M059J (cell line): ENCODE measurements at places on chromosomes 2 and 18.
A peak's percentile ranks its signal among the peaks of the same experiment; 100 is the strongest.

GRCh38 chr18:63788447-63789096 is 13.4 kb downstream of the SERPINB7 start:
- DNase-seq, result peak; percentile 96

DNA sequence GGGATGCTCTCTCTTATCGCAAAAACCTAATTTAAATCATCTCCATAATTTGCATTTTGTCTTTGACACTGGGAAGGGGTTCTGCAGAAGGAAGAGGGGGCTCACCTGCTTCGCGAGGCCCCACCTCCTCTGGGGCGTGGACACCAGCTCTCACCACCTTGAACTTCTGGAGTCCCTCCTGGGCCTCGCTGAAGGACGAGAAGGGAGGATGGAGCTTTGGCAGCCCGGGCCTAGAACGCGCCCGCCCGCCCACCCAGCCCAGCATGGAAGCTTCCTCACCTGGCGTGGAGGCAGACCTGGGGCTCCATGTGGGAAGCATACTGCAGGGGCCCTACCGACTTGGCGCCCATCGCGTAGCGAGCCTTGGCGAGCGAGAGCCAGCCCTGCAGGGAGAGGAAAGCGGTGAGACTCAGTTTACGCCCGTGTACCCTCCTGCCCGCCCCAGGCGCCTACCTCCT is 1.1 kb upstream of the IMP4 start:
- DNase-seq, result no peak

DNA sequence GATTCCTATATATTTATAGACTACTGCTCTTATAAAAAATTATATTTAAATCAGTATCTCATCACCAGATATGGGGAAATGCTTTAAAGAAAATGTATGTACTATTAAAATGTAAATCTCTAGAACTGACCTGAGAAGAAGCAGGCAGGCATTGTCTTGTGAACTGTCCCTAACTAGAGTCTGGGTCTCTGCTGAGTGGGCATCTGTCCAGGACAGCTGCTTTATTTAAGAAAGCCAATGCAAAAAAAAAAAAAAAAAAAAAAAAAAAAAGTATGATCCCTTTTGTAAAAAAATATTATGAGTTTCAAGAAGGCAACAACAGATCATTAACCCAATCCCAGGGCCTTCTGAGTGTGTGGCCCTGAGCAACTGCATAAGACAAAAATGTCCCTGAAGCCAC is 66.0 kb downstream of the PAX3 start:
- no peak for DNase-seq

GRCh38 chr2:208999911-209000310 is 423.9 kb upstream of the MAP2 start:
- DNase-seq, result no peak

DNA sequence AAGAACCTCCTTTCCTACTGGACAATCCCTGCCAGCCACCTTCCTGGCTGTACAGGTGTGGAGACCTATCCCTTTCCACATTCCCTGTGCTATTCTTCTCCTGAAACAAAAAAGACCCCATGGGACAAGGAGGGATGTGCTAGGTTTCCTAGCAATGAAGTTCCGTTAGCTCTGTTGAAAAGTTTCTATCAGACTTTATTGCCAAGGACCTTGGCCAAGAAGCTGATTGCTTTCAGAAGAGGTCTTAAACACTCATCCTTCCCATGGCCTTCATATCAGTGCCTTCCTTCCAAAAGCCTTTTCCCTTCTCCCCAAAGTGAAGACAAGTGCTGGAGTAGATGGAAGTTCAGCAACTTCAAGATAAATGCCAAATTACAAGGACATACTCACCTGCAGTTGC is 194.8 kb downstream of the AGPS start:
- DNase-seq, result no peak

GRCh38 chr2:129751409-129751808 is 228.1 kb upstream of the RAB6C start:
- no peak for DNase-seq

DNA sequence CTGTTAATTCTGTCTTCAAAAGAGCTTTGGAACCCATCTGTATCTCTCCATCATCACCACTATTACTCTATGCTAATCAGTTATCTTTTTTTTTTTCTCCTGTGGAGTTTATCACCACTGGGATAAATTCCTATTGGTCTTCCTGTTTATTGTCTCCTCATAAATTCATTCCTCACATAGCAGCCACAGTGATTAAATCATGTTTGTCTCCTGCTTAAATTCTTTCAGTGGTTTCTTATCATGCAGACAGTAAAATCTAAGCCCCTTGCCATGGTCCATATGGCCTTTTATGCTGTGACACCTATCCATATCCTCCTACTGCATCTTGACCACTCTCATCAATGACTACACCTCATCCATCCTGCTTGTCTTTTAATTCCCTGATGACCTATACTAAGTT is 239.8 kb upstream of the ZEB2 start:
- DNase-seq, result peak; percentile 19

- peak; percentile 52 for DNase-seq
These were observed 110.9 kb downstream of the STK39 start for GRCh38 chr2:168136392-168136977.

- no peak for DNase-seq
These were observed 580.5 kb upstream of the NRXN1 start for GRCh38 chr2:51612387-51612786.

- no peak for DNase-seq
These were observed 250.0 kb downstream of the TCF4 start for GRCh38 chr18:55337908-55338521.

- DNase-seq, result no peak
These were observed 9.3 kb upstream of the NARS1 start for GRCh38 chr18:57630754-57631595.

GRCh38 chr18:45728336-45729010 is 4.5 kb downstream of the SLC14A1 start:
- DNase-seq, result peak; percentile 17

DNA sequence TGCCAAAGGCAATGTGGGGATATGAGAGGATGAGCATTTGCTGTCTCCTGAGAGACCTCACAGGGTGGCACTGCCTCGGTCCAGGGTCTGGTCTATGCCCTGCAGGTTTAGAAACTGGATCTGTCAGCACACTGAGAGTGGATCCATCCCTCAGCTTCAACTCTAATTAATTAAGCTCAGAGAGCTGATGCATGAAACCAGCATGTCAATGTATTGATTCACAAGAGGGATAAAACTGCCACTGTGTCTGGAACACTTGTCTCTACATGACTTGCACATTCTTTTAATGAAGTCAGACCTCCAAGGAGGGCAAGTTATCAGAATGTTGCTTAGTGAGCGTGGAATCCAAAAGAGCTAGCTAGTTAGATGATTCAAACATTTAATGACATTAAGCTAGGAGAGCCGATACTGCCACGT is 22.5 kb upstream of the POLE4 start:
- DNase-seq, result peak; percentile 42

DNA sequence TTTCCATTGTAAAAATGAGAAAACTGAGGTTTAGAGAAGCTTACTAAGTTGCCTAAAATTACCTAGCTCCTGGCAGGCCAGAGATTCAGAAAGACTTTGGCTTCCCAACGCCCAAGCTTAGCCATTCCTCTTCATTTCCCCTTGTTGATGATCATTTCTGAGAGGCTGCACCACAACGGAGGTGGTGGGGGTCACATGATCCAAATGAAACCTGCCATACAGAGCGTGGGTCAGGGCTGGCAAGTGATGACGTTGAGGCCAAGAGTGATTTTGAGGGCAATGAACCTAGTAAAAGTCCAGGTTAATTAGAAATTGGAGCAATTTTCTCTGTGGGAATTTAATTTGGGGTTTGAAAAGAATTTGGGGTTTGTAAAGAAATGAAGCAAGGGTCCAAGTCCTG is 109.9 kb downstream of the TMEM182 start:
- no peak for DNase-seq

- DNase-seq, result no peak
These were observed 769.0 kb upstream of the ZEB2 start for GRCh38 chr2:145288650-145289496.

- peak; percentile 56 for DNase-seq
These were observed 135.2 kb downstream of the ALPK2 start for GRCh38 chr18:58493516-58494253.

DNA sequence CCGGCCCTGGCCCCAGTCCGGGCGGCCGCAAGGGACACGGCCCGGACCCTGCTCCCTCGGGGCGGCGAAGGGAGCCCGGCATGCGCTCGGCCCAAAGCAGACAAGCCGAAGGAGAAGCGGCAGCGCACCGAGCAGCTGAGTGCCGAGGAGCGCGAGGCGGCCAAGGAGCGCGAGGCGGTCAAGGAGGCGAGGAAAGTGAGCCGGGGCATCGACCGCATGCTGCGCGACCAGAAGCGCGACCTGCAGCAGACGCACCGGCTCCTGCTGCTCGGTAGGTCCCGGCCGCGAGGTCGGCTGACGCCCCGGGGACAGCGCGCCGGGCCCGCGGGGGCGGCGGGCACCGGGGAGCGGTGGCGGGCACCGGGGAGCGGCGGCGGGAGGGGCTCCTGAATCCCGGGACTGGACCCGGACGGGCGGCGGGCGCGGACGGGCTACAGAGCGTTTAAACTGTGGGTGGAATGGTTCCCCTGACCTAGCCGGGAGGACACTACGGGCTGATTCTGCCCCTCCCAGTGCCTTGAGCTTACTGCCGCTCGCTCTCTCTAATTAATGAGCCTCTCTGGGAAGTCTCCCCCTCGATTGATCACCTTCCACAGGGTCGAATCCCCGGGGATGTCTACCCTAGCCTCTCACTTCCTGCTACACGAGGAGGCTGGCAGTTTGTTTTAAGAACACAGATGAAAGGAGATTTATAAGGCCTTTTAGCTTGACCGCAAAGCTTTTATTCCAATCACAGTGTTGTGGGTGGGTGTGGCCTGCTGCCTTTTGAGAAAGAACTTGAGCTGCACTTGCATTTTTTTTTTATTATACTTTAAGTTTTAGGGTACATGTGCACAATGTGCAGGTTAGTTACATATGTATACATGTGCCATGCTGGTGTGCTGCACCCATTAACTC is 853 bp downstream of the GNAL start:
- peak; percentile 19 for DNase-seq

- DNase-seq, result no peak
These were observed 1311.0 kb upstream of the FAM98A start for GRCh38 chr2:34909992-34910705.
